Effector memory CD8-positive, alpha-beta T cell (primary cell): ENCODE measurements at places on chromosomes 2 and 18.

DNA sequence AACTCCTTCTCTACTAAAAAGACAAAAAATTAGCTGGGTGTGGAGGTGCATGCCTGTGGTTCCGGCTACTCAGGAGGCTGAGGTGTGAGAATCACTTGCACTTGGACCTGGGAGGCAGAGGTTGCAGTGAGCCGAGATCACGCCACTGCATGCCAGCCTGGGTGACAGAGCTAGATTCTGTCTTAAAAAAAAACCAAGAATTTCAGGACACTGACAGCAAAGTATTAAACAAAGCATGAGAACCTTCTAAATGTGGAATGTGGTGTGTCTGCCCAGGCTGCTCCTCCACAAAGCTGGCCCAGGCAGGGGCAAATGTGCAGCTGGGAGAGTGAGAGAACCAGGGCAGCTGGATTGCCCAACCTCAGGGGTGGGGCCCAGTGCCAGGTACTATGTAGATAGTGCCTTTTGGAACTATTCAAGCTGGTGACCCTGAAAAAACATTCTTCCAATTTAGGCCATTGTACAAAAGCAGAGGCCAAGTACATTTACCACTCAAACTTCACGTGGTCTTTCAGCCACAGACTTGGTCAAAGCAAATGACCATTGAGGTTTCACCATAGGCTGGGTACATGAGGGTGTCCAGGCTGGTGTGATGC, 6.7 kb upstream of the UGT1A5 start:
- no peak for DNase-seq

- no peak for DNase-seq
Measured at GRCh38 chr2:195694553-195694952, 37.5 kb downstream of the SLC39A10 start.

DNA sequence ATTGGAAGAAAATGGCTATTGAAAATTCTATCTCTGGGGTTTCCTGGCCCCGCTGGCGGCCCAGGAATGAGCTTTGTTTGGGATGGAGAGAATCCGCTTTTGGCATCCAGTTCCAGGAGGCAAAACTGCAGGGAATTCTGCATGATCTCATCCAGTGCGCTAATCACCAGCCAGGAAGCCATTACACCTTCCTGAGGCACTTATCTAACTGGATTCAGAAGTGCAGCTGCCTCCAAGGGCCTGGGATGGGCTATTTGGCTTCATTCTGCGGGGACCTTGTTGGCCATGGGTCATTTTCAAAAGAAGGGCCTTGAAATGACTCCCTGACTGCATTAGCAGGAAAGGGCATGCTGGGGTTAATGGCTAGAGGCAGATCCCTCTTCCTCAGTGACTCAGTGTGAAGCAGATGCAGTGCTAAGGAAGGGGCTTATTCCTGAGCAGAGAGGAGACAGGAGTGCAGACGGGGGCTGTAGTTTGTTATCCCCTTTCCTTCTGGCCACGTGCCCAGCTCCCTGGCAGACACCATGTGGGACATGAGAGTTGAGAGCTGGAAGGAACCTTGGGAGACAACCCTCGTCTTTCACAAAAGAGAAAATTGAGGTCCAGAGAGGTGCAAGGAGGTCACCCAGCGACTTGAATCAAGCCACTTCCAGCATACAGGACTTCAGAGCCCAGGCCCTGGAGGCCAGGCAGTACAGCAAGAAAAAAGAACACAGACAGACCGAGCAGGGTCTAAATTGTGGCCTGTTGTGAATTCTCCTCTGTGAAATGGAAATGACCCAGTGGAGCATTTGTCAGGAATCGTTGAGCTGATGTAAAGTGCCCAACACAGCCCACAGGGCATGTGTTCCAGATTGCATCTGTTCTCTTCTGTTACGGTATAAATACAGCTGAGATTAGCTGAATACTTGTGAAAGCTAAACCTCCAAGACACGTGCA, 161.8 kb downstream of the PRKCE start:
- DNase-seq, result no peak

DNA sequence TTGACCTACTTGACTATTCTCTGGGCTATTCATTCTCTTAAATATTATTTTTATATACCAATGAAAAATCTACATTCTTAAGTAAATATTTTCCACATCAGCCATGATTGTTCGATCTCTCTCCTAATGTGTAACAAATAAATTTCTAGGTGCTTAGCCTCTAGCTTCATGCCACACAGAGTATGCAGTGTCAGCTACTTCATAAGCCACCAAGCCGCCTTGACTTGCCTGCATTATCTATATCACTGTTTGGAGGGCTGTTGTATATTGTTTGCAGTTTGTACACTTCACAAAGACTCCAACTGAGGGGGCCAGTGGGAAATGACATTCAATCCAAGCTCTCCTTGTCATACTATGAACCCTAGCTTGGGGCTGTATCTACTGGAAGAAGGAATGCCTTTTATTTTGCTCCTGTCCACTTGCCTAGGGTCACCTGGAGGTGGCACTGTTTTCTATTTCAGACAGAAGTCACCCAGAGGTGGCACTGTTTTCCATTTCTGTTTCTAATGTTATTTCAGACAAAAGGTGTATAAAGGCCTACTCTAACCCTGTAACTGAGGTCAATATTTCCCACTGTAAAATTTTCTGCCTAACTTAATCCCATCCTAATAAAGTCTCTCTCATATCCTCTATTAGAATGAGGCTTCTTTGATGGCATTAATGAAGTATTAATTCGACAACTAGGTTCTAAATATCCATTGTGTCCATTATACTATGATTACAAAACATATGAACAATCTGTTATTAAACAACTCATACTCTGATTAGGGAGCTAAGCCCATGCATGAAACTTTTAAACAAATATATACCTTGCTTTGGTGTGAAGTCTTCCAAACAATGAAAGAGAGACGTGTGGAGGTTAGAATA, 36.4 kb downstream of the COL5A2 start:
- DNase-seq, result peak; percentile 5

DNA sequence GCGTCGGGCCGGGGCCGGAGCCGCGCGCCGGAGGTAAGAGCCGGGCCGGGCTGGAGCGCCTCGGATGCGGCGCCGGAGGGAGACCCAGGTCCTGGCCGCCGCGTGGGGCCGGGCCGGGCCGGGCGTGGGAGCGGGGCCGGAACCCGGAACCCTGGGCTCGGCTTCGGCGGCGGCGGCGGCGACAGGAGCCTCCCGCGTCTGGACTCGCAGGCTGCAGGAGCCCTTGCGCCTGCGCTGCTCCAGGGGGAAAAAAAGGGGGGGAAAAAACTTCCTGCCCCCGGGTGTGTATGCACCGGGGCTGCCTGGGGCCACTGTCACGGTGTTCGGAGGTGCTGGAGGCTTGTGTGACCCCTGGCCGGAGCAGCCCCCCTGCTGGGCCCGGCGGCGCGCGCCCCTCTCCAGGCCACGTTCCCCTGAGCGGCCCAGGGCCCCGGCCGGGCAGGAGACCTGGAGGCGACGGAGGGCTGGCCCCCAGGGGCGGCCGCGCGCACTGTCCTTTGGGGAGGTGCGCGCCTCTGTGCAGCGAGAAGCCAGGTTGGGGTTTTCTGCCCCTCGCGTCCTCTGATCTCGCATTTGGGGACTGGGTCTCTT, 864 bp downstream of the KLHL29 start:
- no peak for DNase-seq

DNA sequence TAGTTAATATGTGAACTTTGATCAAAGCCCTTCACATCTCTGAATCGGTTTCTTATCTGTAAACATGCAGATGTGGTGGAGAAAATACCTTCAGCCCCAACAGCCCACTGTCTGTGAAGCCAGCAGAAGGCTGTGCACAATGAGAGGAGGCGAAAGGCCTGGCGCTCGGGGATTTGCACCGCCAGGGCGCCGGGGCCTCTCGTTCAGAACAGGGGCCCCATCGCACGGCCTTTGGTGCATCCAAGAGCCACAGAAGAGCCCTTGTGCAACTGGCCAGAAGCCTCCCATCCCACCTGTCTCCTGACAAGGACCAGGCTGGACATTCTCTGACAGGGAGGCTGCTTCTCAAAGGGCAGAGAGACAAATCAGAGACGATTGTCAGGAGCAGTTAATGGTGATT, 407.2 kb upstream of the MYT1L start:
- no peak for DNase-seq
